ENCODE measurements at places on chromosomes 7 and 10.

DNA sequence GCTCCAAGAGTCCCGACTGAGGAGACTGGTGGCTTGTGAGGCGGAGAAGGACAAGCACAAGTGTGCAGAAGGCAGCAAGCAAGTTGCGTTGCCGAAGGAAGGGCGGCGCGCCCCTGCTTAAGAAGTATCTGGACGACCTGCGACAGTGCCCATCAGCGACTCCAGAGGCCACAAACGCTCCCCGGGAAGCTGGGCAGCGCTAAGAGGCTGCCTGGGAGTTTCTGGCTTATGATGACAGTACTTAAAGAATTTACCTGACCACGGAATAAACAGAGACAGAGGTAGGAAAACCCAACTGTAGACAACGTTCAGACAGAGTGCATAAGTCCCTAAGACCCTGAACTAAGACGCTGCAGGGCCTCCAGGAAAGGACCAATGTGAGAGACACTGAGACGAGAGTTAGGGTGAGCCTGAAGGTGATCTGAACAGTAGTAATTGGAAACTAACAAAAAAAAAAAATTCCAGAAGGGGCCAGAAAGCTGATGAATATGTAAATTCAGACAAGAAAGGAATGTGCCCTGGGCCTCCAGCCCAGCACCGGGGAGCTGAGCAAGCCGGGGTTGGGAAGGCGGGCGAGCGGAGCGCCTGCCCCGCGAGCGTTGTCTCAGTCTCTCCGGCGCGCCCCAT lies 1.0 kb downstream of the OSBPL3 start:
- DNase-seq: no peak

- DNase-seq: no peak
Measured at GRCh38 chr7:156017916-156018700, 205.8 kb upstream of the SHH start.

DNA sequence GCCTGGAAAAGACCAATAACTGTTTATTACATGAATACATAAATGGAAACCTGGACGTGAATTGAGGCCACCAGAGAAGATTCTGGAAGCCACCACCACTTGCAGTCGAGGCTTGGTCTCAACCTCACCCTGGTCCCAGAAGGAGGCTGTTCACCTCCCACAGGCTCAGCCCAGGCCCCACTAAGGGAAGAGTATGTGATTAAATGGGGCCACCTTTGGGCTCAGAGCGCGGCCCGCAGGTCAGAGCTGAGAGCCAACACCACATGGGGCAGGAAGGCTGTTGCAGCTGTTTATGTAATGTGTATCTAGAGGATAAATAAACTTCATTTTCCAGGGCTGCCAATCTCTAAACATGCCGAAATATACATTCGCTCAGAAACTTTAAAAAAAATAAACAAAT lies 17.6 kb upstream of the FGFR2 start:
- DNase-seq: no peak

DNA sequence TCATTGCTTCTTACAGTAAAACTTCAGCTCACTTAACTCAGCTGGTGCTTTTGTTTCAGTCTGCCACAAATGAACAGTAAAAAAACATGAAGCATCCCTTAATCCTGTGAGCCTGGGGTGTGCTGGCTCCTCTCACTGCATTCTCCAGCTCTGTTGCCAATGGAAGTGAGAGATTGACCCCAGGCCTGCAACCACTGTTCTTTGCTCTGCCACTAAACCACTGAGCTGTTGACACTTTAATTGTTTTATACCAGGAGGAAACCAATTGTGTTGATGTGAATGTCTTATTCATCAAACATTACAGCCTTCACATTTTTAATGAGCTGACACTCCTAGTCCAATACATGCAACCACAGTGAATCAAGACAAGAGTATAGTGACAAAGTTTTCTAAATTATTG lies 69.4 kb upstream of the FZD1 start:
- peak; percentile 79 for DNase-seq

GRCh38 chr10:113357681-113358300 lies 195.1 kb upstream of the HABP2 start:
- no peak for DNase-seq

GRCh38 chr10:34723750-34724149 lies 91.3 kb downstream of the PARD3 start:
- DNase-seq: peak; percentile 77

- no peak for DNase-seq
Measured at GRCh38 chr7:31411416-31411815, 70.9 kb upstream of the NEUROD6 start.

- no peak for DNase-seq
Measured at GRCh38 chr7:149870274-149870673, 3.5 kb upstream of the ATP6V0E2 start.

DNA sequence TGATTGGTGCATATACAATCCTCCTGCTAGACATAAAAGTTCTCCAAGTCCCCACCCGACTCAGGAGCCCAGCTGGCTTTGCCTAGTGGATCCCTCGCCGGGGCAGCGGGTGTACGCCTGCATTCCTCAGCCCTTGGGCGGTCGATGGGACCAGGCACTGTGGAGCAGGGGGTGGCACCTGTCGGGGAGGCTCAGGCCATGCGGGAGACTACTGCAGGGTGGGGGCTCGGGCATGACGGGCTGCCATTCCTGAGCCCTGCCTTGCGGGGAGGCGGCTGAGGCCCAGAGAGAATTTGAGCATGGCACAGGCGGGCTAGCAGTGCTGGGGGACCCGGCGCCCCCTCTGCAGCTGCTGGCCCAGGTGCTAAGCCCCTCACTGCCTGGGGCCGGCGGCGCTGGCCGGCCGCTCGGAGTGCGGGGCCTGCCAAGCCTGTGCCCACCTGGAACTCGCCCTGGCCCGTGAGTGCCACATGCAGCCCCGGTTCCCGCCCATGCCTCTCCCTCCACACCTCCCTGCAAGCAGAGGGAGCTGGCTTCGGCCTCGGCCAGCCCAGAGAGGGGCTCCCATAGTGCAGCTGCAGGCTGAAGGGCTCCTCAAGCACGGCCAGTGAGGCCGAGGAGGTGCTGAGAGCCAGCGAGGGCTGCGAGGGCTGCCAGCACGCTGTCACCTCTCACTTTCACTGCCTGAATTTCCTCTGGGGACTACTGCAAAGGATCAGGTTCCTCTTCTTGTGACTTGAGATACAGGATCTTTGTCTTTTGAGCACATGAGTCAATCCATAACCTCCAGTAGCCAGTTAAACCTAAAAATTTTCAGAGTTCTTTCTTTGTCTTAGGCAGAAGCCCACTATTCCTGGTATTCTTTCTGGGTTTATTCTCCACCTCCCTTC lies 25.1 kb upstream of the ELOVL3 start:
- no peak for DNase-seq

DNA sequence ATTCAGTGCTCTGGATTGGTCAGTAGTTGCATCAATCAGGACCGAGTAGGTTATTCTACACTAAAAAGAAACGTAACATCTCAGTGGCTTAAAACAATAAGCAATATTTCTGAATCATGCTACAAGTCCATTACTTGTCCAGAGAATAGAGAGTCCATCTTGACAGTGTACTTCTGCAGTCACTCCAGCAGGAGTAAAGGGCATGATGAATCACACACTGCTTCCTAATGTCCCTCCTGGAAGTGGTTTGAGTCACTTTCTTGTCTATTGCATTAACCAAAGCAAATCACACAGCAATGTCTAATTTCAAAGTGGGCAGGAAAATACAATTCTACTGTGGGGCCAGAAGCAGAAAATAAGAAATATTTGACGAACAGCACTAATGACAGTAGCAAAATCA lies 124.8 kb downstream of the TSPAN12 start:
- peak; percentile 2 for DNase-seq

DNA sequence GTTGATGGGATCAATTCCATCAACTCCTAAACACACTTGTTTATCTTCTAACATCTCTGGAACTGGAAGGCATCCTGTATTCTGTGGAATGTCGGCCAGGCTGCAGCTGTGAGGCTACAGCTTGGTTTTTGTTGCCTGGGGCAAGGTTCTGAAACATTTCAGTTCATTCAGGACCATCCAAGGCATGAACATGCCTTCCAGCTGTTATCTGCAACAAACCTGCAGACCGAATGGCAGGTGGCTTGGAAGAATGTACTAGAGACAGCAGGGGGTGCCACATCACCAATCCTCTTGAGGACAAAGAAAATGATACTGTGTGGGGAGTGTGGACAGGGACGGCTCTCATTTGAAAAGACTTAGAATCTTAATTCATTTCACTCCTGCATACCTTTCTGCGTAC lies 12.4 kb downstream of the PAPOLB start:
- peak; percentile 30 for DNase-seq

Measured in AG10803 (cell line).